ENCODE measurements at places on chromosomes 1 and 21. TPM values are rescaled to one million over a fixed set of nuclear protein-coding genes. Genes with fewer than 3 reads are reported as not detected.

CCDC190 gene
- total RNA-seq = not detected

DNA sequence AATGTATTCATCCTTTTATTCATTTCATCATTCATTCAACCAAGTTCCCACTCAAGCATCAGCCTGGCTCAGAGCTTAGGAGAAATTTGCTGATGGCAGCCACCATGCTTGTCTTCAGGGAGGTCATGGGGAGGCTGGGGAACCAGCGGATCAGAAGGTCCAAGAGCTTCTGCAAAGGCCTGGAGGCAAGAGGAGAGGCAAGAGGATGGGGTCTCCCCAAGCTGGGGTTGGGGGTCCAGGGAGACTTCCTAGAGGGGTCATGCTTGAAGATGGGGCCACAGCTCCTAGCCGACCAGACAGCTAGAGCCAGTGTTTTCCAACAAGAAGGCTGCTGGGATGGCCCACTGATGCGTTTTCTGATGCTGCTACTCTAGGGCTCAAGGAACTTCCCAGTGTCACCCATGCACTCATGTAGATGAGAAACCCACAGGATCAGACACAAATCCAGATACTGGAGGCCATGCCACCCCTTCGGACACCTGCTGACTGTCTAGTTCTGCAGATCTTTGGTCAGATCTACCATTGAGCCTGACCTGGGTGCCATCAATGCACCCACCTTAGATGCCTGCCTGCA, 315.2 kb downstream of the AJAP1 start:
- DNase-seq = no peak
- peaks cover 10% of the 10 kb centered on the region for H3K27me3 ChIP-seq
- H3K4me1 ChIP-seq = no peaks in the 10 kb centered on the region
- no peak overlapping the region for H3K27ac ChIP-seq
- no peak overlapping the region for H3K4me3 ChIP-seq

- no peak for DNase-seq
- no peaks in the 10 kb centered on the region for H3K36me3 ChIP-seq
- no peak overlapping the region for H3K4me3 ChIP-seq
- no peaks in the 10 kb centered on the region for H3K27me3 ChIP-seq
- H3K27ac ChIP-seq = no peak overlapping the region
- H3K4me1 ChIP-seq = no peaks in the 10 kb centered on the region
Measured at GRCh38 chr1:220462752-220463151, 65.2 kb upstream of the MARK1 start.

GRCh38 chr1:224495866-224496265, 61.3 kb upstream of the WDR26 start:
- H3K36me3 ChIP-seq = no peaks in the 10 kb centered on the region
- no peaks in the 10 kb centered on the region for H3K27me3 ChIP-seq
- H3K4me1 ChIP-seq = peaks cover 16% of the 10 kb centered on the region
- no peak overlapping the region for H3K27ac ChIP-seq
- no peak for DNase-seq

GRCh38 chr1:77990629-77991204, 11.8 kb upstream of the FUBP1 start:
- H3K27ac ChIP-seq = no peak overlapping the region
- H3K4me3 ChIP-seq = no peak overlapping the region
- no peaks in the 10 kb centered on the region for H3K36me3 ChIP-seq
- H3K27me3 ChIP-seq = no peaks in the 10 kb centered on the region
- DNase-seq = no peak
- H3K4me1 ChIP-seq = no peaks in the 10 kb centered on the region

HCN3 gene
- 1.1 TPM for total RNA-seq

DNA sequence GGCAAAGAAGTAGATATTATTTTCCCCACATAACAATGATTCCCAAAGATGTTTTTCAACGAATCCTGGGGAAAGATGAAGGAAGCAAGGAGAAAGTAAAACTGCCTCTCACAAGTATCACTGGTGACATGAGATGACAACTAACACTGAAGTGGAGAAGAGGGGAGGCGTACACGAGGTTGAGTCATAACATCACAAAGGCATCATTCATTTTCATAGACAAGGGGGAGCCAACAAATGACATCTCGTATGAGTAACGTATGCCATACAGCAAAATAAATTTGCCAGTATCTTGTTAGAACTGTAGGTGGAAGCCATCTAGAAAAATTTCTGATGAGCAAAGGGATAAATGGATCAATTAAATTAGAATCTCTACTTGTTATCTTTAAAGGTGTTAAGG, 56.6 kb downstream of the ATP1B1 start:
- DNase-seq = no peak
- H3K4me3 ChIP-seq = no peak overlapping the region
- no peaks in the 10 kb centered on the region for H3K27me3 ChIP-seq
- peaks cover 4% of the 10 kb centered on the region for H3K4me1 ChIP-seq
